ENCODE measurements at places on chromosomes 2 and 18. TPM values are rescaled to one million over a fixed set of nuclear protein-coding genes. Genes with fewer than 3 reads are reported as not detected.

DNA sequence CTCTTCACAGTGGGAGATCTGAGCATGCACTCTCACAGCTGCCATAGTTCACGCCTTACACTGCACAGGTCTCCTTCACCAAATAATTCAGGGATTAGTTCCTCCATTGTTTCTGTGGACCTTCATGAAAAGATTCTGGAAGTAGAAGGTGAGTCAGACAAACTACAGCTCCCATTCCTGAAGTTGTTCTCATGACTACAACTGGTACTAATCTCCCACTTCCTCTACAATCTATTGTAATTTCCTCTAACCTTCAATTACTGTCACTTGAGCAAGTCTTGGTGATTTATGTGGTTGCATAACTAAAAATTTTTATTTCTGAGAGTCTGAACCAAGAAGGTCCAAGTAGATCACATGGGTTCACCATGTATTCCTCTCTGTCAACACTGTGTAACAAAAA is 128.7 kb downstream of the XIRP2 start:
- ATAC-seq = no peak

HOXD13 gene
- total RNA-seq = 1.2 TPM

- no peak for ATAC-seq
Observed at GRCh38 chr2:119422360-119423107, 9.1 kb upstream of the TMEM37 start.

SATB2 gene
- total RNA-seq = 1.6 TPM

IL1F10 gene
- total RNA-seq = not detected

SKA1 gene
- total RNA-seq = 0.62 TPM

GRCh38 chr2:11465485-11466306 is at the start of gene E2F6:
TSS of gene E2F6 (minus strand) at chr2:11466161. CDS start at chr2:11465879, 282 bp downstream.
- ATAC-seq = peak; percentile 90

- ATAC-seq = no peak
Observed at GRCh38 chr2:238434846-238435751, 8.4 kb downstream of the ASB1 start.

SRD5A2 gene
- total RNA-seq = 0.08 TPM

AUP1 gene
- total RNA-seq = 129 TPM

CDK15 gene
- 0.11 TPM for total RNA-seq

DNA sequence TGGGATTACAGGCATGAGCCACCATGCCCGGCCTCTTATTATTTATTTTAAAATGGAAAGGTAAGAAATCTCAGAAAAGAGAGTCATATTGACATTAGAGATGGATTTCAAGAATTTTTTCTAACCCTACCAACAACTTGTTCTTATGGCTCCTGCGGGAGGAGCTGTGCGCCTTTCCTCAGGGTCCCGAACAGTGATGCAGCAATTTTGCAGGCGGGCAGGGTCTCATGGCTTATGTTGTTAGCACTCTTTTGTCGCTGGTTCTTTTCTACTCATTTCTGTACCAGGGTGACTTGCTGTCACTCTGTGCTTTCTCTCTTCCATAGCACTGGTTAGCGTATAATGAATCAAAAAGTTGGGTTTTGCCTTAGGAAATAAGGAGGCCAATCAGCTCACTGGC is 148.8 kb upstream of the DLGAP1 start:
- no peak for ATAC-seq

DNA sequence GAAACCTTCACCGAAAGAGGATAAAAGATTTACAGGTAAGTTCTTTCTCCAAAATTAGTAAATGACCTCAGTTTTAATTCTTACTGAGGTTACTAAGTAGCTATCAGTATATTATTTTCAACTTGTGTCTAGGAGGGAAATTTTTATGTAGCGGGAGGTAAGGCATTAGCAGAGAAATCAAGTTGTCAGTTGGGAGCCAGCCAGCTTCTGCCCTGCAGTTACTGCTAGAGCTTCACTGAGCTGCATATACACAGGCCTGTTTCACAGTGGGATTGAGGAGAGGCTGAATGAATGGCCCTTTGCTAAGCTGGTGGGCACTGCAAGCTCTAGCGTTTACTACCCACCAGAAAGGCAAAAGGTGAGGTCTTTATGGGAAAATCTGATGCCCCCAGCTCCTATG is 105.7 kb downstream of the ACAA2 start:
- ATAC-seq = no peak

GRCh38 chr2:223619486-223620129 is 17.4 kb upstream of the SCG2 start:
- ATAC-seq = no peak

DNA sequence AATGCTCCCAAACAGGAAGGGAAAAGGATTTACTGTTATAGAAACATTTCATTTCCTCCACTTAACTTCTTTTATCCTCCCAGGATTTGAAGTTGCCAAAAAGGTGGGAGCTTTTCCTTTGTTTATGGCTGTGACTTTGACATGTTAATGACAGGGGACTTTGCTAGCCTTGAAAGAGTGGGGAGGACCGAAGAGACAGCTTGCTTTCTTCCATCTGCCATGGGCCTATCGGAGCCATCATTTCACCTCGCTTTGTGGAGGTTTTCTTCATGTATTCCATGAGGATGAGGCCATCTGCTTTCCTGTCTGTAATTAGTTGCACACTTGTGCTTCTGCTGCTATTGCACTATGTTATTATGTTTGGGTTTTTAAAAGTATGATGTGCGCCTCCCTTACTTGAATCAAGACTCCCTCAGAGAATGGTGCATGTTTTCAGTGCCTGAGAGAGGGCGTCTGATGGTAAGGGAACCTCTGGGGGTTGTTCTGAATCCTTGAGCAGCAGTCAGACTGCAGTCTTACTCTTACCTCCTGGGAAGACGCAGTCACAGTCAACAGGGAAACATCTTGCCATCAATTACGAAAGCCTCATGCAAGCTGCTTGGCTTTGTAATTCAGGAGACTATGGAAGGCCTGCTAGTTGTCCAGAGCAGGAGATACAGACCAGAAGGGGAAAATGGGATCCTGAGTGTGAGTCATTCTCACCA is 173.3 kb upstream of the MGAT5 start:
- ATAC-seq = no peak

DNA sequence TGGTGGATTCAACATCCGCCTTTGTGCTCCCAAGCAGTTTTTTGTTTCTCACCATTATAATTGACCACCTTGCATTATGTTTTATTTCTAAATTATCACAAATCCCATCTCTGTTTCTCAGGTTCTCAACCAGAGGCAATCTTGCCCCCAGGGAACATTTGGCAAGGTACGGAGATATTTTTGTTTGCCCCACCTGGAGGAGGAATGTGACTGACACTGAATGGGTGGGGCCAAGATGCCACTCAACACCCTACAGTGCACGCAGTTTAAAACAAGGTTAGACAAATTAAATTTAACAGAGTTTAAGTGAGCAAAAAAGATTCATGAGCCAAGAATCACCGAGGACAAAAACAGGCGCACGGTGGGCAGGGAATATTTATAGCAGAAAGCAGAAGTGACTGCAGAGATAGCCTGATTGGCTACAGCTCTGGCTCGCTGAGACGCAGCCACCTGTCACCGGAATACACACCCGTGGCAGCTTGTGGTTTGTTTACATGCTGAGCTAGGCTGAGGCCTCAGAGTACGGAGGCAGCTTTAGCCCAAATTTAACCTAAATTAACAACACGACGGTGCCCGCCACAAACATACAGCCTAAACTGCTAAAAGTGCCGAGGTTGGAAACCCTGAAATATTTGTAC is 150.0 kb upstream of the ALKAL2 start:
- ATAC-seq = no peak

TUBA4A gene
- total RNA-seq = 1.4 TPM

DNA sequence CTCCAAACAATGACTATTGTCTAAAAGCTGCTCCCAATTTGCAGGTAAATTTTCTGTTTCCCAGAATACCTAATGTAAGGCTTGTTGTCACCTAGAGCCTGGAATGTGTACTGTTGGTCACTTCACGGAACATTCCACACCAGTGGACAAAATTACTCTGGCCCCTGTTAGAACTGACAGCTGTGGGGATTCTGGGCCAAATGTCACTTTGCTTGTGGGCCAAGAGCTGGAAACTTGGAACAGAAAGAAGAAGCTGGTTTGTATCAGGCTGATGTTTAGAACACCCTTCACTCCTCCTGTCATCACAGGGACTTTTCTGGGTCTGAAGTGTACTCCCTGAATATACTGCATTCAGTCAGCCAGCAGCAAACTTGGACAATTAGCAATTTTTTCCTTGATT is 495.6 kb upstream of the SYT4 start:
- no peak for ATAC-seq

GRCh38 chr2:32758232-32758631 is 130.4 kb downstream of the TTC27 start:
- ATAC-seq = no peak

CCDC74B gene
- total RNA-seq = 12.6 TPM

- ATAC-seq = no peak
Observed at GRCh38 chr18:23330423-23330822, 122.7 kb upstream of the RIOK3 start.
